ENCODE measurements at places on chromosomes 5 and 9. TPM values are rescaled to one million over a fixed set of nuclear protein-coding genes. Genes with fewer than 3 reads are reported as not detected.

GRCh38 chr5:75848077-75848476 lies 130.8 kb upstream of the POC5 start:
- no peak for DNase-seq

DNA sequence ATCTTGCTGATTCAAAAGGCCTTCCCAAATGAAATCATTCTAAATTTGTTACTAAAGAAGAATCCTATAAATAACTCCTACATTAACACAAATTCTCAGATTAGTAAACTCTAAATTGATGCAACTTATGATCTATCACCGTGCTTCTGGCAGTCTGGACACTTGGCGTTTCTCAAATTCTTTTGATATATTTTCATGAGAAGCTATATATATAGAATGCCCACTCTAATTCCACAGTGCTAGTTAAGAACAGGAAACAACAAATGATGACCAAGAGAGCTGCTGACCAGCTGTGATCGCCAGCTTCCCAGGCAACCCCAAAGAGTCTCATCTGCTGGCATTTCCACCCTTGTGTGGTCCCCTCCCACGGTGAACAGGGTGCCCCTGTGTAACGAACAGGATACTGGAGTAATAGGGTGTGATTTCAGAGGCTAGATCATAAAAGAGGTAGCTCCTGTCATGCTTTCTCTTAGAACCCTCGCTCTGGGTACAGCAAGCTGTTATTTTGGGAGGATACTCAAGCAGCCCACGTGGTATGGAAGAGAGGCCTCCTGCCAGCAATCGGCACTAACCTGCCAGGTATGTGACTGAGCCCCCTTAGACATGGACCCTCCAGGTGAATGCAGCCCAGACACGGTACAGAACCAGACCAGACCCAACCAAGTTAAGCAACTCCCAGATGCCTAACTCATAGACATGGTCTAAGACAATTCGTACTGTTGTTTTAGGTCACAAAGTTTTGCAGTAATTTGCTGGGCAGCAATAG lies 64.7 kb downstream of the CDC14B start:
- DNase-seq: no peak

DNA sequence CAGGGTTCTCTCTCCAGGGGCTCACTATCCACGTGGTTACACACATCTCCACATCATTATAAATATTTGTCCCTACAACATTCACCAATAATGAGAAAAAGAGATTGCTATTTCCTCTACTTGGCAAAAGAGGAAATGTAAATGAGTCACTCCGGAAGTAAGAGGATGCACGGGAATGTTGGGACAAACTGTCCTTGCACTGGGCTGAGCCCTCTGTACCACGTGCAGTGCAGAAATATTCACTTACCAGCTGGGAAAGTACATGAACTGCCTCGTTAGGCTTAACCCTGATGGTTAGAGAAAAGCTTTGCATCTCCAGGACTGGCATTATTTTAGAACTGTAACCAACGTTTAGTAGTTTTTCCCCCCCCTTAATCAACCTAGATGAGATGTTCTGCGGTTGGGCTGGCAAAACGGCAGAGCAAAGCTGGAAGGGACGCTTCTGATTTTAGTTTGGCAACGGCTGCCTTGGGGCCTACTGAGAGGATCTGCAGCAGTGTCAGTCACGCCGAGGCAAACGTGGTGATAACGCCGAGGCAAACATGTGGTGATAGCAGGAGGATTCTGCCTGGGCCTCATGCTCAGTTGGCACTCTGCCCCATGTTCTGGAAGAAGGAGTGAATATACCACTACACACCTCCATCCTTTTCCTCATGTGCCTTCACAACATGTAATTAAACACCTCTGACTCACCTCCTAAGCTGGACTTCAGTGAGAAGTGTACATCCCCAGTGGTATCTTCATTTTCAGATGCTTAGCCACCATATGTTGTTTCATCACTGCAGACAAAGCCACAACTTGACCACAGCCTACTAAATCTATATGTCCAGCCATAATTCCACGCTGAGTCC lies 661.4 kb upstream of the KLF4 start:
- DNase-seq: no peak

DNA sequence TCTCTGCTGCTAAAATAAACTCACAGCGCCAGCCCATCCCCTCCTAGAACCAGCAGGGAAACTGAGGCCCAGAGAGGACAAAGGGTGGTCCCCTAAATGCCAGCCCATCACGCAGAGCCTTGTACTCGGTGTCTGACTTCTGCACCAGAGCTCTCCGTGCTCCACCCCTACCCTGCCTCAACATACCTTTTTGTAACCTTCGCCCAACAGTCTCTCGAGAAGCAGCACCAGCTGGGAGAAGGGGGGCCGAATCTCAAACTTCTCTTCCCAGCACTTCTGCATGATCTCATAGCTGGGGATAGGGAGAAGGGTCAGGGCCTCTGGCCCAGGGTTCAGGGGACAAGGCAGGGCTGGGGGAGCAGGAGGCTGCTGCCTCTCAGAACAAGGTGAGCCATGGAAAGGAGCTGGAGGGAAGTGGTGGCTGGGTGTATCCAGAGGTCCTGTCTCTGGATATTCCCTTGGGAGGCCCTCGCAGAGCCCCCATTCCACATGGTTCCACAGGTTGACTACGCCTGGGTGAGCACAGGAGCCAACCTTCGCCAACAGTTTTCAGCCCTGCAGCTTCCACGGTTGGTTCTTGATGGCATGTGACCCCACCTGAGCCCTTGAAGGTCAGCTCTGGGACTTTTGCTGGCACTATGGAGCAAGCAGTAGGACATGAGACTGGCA lies 32.3 kb upstream of the CSF1R start:
- no peak for DNase-seq

DNA sequence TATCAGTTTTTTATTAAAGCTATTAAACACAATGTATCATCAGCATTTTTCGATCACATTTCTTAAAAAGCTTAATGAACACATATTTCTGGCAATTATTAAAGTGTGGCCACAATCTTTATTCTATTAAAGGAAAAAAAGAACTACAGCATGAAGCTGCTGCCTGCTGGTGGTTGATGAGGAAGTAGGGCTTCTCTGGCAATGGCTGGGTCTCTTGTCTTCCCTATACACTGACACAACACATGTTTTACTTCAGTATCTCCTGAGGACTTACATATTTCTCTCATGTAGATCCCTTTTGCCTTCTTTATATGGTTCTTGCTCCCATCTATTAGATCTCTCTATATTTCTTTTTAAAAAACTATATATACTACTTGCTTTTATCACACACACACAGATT lies 590.7 kb downstream of the RAB3C start:
- no peak for DNase-seq

GRCh38 chr5:112940670-112941069 lies 18.6 kb upstream of the REEP5 start:
- no peak for DNase-seq

- DNase-seq: no peak
These were observed 169.6 kb downstream of the MELK start for GRCh38 chr9:36742264-36742663.

LCN15 gene
- total RNA-seq: not detected

Measured in spleen (tissue), 13 donors.